Thoracic aorta (tissue), 2 donors: ENCODE measurements at places on chromosomes 2 and 18.

- no peak for DNase-seq
Measured at GRCh38 chr2:57218206-57218605, 828.4 kb upstream of the VRK2 start.

GRCh38 chr2:231421051-231421580 is 25.6 kb downstream of the B3GNT7 start:
- no peak for DNase-seq

GRCh38 chr2:239363946-239364637 is 36.7 kb downstream of the HDAC4 start:
- DNase-seq, result no peak

- no peak for DNase-seq
Measured at GRCh38 chr18:79853993-79854364, 56.2 kb downstream of the KCNG2 start.

DNA sequence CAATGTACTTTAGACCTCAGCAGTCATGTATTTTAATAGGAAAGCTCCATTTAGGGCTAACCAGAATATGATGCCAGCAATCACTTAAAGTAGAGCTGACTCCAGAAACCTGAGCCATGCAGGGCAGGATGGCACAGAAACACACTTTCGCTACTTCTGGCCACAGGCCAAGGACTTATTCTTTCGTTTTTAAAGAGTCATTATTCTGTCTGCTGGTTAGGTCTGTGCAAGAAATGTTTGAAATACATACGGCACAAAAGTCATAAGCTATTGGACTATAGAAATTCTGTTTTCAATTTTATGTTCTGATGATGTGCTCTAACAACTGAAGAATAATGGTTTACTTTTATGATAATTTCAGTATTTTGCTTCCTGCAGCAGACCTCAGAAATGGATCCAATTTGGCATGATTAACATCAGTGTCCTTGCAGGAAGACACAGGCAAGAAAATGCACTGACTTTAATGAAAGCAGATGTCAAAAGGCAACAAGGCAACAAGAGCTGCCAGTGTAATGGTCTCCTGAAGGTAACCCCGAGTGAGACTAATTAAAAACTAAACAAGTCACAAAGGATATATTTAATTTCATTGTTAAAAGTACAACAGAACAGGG is 114.4 kb upstream of the CHRNA1 start:
- no peak for DNase-seq

- DNase-seq, result no peak
Measured at GRCh38 chr18:2222270-2223185, 348.8 kb downstream of the METTL4 start.

GRCh38 chr2:122384768-122385333 is 629.4 kb downstream of the TSN start:
- DNase-seq, result no peak

DNA sequence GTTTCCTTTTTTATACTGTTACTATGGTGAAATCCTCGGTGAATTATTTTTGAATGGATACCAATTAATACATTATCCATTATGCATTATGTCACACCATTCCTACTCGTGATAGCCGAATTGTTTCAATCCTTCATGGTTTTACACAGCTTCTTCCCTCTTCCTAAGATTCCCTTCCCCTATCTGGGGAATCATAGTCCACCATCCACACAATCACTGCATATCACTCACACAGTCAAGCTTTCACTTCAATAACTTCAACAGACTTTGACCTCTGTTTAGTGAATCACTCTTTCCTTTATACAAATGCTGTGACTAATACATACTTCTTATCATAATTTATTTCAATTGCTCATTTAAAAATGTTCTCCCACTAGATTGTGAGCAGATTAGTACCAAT is 1108.1 kb upstream of the LRRTM1 start:
- no peak for DNase-seq
